Hematopoietic multipotent progenitor cell treated with erythropoietin and hydrocortisone succinate and interleukin-3 and kit ligand, for 15 days (in vitro differentiated cells): ENCODE measurements at places on chromosomes 13 and 19.

- DNase-seq: no peak
These were observed 8.1 kb downstream of the PAK4 start for GRCh38 chr19:39133431-39134270.

DNA sequence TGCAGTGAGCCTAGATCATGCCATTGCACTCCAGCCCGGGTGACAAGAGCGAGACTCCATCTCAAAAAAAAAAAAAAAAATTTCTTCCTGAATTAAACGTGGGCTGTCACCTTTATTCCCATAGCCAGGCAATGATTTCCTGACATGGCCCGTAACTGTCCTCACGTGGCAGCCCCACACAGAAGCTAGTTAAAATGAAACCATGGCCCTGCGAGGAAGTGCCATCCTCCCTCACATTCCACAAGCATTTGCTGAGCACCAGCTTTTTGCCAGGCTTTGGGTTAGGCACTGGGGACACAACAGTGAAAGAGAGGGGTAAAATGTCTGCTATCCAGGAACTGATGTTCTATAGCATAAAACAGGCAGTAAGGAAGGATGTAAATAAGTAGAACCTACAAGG is 13.2 kb upstream of the FBXO27 start:
- no peak for DNase-seq

- DNase-seq: no peak
These were observed 50.0 kb upstream of the DOCK9 start for GRCh38 chr13:99027661-99028425.

GRCh38 chr19:16445238-16446107 is 26.3 kb downstream of the EPS15L1 start:
- no peak for DNase-seq

DNA sequence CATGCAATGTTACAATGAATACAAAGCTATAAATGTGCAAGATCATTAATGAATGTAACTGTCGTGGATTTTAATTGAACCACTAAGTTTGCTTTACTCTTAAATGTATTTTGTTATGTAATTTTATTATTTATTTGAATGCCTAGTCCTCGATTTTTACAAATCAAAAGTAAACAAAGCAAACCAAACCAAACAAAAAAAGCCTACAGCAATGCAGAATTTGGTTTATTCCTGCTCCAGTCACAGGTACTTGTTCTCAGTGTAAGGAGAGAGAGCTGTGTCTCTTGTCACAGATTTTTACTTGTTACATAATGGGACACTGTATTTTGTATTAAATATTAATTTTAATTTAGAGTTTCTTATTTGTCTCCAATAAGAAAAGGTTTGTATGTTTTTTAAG is 584.3 kb upstream of the SLITRK6 start:
- DNase-seq: no peak
